ENCODE measurements at places on chromosomes 11 and 22. TPM values are rescaled to one million over a fixed set of nuclear protein-coding genes. Genes with fewer than 3 reads are reported as not detected.

The SYCE3 gene
- not detected for total RNA-seq

The FOLR3 gene
- total RNA-seq: not detected

The SLCO2B1 gene
- not detected for total RNA-seq

The FIBIN gene
- total RNA-seq: not detected

The SERHL2 gene
- 3.7 TPM for total RNA-seq

The INSC gene
- 1.4 TPM for total RNA-seq

The SLN gene
- total RNA-seq: not detected

The CRACR2B gene
- 0.48 TPM for total RNA-seq

DNA sequence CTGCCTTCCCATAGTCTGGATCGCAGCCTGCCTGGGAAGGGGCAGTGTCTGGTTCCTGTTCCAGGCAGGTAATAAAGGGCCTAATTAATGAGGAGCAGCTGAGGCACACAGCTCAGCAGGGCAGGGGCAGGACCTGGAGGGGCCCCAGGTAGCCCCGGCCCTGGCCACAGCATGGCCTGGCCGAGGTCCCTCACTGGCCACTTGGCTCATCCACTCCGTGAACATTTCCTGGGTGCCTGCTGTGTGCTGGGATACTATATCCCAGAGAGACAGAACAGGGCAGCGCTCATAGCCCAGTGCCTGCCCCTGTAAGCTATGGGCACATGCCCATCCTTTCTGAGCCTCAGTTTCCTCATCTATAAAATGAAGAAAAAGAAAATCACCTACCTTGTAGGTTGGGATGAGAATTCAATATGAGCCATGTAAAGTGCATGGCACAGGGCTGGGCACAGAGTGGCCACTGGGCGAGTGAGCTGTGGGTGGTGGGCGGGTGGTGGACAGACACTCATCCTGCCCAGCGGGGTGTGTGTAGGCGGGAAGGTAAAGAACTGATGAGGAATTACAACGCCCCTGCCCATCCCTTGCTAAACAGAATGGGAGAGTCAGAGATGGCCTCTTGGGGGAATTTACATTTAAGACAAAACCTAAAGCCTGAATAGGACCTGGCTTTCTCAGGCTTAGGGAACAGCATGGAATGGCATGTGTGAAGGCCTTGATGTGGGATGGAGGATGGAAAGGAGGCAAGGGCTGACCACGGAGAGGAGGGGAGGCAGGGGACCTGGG, 9.2 kb downstream of the MYRF start:
- peaks cover 10% of the 10 kb centered on the region for H3K4me1 ChIP-seq
- no peaks in the 10 kb centered on the region for H3K36me3 ChIP-seq
- no peak overlapping the region for H3K27ac ChIP-seq
- H3K4me3 ChIP-seq: no peak overlapping the region
- DNase-seq: no peak

- no peak overlapping the region for H3K4me3 ChIP-seq
- no peaks in the 10 kb centered on the region for H3K27me3 ChIP-seq
- H3K27ac ChIP-seq: no peak overlapping the region
- no peak for DNase-seq
- H3K36me3 ChIP-seq: no peaks in the 10 kb centered on the region
- H3K4me1 ChIP-seq: no peaks in the 10 kb centered on the region
Measured at GRCh38 chr11:111957663-111958444, 20.7 kb downstream of the DIXDC1 start.

- no peak overlapping the region for H3K4me3 ChIP-seq
- no peak for DNase-seq
- no peaks in the 10 kb centered on the region for H3K4me1 ChIP-seq
- no peak overlapping the region for H3K27ac ChIP-seq
Measured at GRCh38 chr11:94835594-94835927, 67.4 kb downstream of the AMOTL1 start.

DNA sequence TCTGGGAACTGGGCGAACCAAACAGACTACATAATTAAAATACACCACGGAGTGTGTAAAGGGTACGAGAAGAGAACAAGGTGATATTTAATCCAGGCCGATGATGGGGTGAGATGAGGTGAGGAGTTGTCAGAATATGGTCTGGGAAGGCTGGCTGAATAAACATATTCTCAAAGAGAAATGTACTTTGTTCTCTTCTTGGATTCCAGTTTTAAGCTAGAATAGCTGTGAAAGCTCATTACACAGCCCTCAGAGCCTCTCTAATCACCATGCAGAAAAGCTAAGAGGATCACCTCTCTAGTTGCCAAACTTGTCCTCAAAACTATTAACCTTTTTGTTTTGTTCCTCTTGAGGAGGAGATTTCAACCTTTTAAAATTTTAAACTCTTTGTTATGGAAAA, 89.8 kb downstream of the ATG16L2 start:
- H3K4me1 ChIP-seq: no peaks in the 10 kb centered on the region
- no peak overlapping the region for H3K27ac ChIP-seq
- no peak for DNase-seq
- no peaks in the 10 kb centered on the region for H3K27me3 ChIP-seq

GRCh38 chr11:95547976-95548375, 241.6 kb downstream of the FAM76B start:
- no peak for DNase-seq
- no peak overlapping the region for H3K27ac ChIP-seq
- no peaks in the 10 kb centered on the region for H3K27me3 ChIP-seq
- H3K4me1 ChIP-seq: no peaks in the 10 kb centered on the region

- DNase-seq: no peak
- H3K27ac ChIP-seq: no peak overlapping the region
Measured at GRCh38 chr11:105070306-105070705, 25.2 kb upstream of the CARD16 start.

DNA sequence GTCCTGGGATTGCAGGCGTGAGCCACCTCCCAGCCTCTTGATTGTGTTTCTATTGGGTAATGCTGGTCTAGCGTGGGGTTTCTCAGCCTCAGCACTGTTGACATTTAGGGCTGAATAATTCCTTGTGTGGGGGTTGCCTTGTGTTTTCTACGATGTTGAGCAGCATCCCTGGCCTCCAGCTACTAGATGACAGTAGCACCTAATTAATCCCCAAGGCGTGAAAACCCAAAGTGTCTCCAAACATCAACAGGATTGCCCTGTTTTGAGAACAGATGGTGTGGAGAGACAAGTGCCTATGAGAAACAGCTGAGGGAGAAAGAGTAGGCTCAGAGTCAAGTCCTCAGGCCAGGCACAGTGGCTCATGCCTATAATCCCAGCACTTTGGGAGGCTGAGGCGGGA, 67.2 kb downstream of the SGSM1 start:
- no peaks in the 10 kb centered on the region for H3K36me3 ChIP-seq
- no peaks in the 10 kb centered on the region for H3K27me3 ChIP-seq
- H3K4me3 ChIP-seq: no peak overlapping the region
- no peak overlapping the region for H3K27ac ChIP-seq
- no peaks in the 10 kb centered on the region for H3K4me1 ChIP-seq

- no peaks in the 10 kb centered on the region for H3K36me3 ChIP-seq
- no peak overlapping the region for H3K27ac ChIP-seq
- no peaks in the 10 kb centered on the region for H3K4me1 ChIP-seq
- no peak for DNase-seq
- H3K4me3 ChIP-seq: no peak overlapping the region
- H3K27me3 ChIP-seq: no peaks in the 10 kb centered on the region
Measured at GRCh38 chr11:94788396-94788795, 20.2 kb downstream of the AMOTL1 start.

- H3K36me3 ChIP-seq: no peaks in the 10 kb centered on the region
- H3K4me1 ChIP-seq: no peaks in the 10 kb centered on the region
- DNase-seq: no peak
- H3K4me3 ChIP-seq: no peak overlapping the region
Measured at GRCh38 chr11:92528001-92528400, 303.4 kb downstream of the FAT3 start.

GRCh38 chr11:783581-784015, 6.3 kb downstream of the CEND1 start:
- DNase-seq: peak; percentile 77
- H3K27ac ChIP-seq: no peak overlapping the region
- H3K27me3 ChIP-seq: no peaks in the 10 kb centered on the region
- 0 out of 2 replicates have a peak, but pooled peaks cover 9% of the 10 kb centered on the region for H3K36me3 ChIP-seq
- no peak overlapping the region for H3K4me3 ChIP-seq

- no peak overlapping the region for H3K27ac ChIP-seq
- no peaks in the 10 kb centered on the region for H3K4me1 ChIP-seq
- no peaks in the 10 kb centered on the region for H3K36me3 ChIP-seq
- no peak overlapping the region for H3K4me3 ChIP-seq
- no peak for DNase-seq
- H3K27me3 ChIP-seq: no peaks in the 10 kb centered on the region
Measured at GRCh38 chr11:44585421-44585820, 20.0 kb downstream of the CD82 start.

DNA sequence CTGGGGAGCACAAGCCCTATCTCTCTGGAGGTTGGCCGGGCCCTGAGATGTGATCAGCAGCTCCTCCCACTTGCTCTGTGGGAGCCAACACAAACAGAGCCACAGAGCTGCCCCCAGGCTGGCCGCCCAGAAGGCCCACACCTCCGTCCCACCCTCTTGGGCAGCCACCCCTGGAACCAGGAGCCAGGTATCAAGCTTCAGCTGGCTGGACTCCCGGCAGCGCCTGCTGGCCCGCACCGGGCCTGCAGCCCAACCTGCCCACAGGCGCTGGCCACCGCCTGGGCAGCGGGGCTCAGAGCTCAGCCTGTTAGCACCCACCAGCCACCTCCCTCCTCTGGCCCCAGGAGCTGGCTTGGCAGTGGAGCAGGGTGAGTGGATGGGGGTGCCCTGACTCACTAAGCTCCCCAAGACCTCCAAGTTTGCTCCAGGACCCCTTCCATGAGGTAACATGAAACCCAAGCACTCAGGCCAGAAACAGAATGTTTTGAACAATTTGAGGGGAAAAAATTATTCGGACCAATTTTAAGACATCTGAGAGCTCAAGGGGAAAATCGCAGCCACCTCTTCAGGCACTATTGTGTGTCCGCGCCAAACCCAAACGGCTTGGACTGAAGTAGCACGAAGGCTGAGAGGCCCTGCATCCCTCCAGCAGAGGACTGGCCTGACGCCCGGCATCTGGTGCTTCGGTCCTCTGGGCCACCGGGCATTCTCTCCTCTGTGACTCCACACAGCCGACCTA, 450.8 kb downstream of the SOX6 start:
- H3K4me1 ChIP-seq: no peaks in the 10 kb centered on the region
- H3K27ac ChIP-seq: no peak overlapping the region
- H3K4me3 ChIP-seq: no peak overlapping the region
- H3K36me3 ChIP-seq: no peaks in the 10 kb centered on the region
- H3K27me3 ChIP-seq: no peaks in the 10 kb centered on the region
- no peak for DNase-seq
